ENCODE measurements at places on chromosomes 1 and 21.

GRCh38 chr1:25255706-25256577 lies 8.7 kb upstream of the RSRP1 start:
- ATAC-seq, result no peak

- no peak for ATAC-seq
Observed at GRCh38 chr1:63112155-63112900, 210.0 kb upstream of the FOXD3 start.

GRCh38 chr1:84387480-84388163 lies 10.7 kb upstream of the DNASE2B start:
- ATAC-seq, result no peak

GRCh38 chr1:65001231-65001792 lies 35.0 kb upstream of the JAK1 start:
- ATAC-seq, result peak; percentile 52

DNA sequence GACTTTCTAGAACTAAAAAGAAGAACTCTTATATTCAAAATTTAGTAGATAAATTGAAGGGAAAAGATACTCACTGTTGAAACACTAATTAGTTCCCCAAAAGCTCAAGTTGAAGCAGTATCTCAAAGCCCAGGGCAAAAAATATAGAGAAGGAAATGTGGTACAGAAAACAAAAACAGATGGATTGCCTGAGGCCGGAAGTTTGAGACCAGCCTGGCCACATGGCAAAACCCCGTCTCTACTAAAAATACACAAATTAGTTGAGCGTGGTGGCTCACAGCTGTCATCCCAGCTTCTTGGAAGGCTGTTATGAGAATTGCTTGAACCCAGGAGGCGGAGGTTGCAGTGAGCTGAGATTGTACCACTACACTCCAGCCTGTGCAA lies 36.0 kb downstream of the FAM177B start:
- no peak for ATAC-seq

DNA sequence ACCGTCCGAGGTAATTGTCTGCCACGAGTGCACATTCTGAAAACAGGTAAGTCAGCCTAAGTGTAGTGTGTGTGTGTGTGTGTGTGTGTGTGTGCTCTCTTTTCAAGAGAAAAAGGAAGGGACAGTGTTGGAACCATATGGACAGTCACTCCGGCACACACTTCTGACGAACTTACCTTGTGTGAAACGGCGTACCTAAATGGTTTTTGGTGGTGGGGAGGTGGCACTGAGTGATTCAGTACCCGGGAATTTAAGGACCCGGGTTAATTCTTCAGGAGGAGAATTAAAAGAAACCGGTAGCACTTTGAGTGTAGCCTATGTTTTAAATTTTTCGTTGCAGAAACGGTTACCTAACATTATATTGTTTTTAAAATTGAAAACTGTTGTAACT lies 286 bp downstream of the ODR4 start:
- ATAC-seq, result peak; percentile 4

DNA sequence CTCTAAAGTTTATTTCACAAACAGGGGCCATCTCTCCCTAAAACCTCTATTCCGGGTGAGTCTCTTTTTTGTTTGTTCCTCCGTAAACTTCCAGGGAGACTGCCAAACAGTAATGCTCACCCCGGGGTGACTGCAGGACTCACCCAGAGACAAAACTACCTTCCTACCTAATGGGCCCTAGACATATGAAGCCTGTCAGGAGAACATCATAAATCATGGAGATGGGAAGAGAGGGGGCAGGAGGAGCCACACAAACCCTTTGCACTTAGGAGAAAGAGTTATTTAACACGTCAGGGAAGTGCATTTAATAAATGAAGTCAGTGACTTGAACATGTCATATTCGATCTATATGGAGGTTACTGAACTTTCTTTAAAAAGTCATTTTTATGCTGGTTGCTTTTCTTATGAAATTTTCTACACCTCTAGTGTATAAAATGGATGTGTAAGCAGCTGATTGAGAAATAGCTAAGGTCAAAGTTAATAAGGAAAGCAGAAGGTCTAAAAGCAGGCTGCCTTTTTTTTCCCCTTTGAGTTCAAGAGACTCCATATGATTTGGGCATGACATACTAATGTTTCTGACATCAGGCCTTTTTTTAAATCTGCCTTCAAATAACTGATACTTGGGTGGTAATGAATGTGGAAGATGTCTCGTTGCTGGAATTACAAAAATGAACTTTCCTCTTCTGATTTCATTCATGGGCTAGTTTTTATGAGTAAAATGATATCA lies 286.9 kb upstream of the USP25 start:
- ATAC-seq, result no peak

DNA sequence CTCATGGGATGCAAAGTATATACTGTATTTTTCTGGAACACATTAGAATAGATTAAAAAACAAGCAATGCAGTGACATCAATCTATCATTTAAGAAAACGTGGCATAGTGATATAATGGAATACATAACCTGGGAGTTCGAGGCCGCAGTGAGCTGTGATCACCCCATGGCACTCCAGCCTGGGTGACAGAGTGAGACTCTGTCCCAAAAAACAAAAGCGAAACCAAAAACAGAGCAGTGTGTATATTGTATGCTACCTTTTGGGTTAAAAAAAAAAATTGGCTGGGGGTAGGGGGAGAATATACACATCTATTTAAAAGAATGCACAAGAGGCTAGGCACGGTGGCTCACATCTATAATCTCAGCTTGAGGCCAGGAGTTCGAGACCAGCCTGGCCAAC lies 13.5 kb downstream of the SLC2A1 start:
- ATAC-seq, result no peak

DNA sequence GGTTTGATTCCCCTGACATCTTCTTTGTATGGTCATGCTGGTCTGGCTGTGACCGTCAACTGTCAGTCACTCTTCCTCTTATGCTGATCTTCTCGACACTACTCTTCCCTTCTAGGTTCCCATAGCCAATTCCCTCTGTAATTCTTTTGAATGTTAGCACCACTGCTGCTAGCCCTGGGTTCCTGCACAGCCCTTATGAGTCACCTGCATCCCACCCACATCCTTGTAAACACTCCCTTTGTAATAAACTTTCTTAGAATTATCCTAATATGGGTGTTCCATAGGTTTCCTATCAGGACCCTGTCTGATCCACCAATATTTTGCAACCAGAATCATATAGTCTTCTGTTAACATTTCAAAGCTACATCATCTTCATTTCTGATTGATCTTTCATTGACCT lies 37.1 kb downstream of the JUN start:
- ATAC-seq, result no peak

DNA sequence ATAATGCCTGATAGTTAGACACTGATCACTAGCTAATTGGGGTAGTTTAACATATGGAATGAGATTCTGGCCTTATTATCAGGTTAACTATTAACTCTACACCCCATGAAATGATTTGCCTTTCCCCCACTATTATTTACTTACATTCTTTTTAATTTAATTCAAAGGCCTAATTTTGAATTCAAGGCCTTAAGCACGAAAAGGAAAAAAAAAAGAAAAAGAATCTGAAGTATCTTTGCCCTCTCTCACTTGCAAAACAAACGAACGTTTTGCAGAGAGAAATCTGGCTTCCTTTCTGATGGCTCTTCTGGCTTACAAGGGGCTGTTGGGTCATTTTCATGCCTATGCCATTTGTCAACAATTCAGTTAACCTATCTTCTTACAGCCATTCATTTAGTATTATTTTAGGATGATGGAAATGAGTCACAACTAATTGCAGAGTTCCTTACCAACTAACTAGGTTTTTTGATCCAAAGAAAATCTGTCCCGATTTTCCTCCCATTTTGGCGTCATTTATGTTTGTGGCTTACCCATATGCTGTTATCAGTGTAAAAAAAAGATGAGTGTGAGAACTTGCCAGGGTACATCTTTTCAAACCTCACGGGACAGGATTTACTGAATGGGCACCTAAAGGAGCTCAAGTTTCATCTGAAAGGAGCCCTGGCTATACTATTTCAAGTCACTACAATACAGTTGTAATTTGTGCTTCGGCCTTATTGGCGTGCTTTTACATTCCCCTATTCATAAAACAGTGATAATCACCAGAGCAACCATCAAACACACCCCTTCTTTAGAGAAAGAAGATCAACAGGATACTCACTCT lies 1.9 kb upstream of the ERRFI1 start:
- ATAC-seq, result peak; percentile 16

- ATAC-seq, result no peak
Observed at GRCh38 chr1:179910934-179911333, 28.8 kb downstream of the TOR1AIP1 start.

- no peak for ATAC-seq
Observed at GRCh38 chr21:43809346-43809799, 20.0 kb downstream of the RRP1 start.

- ATAC-seq, result no peak
Observed at GRCh38 chr1:49686107-49686506, 337.6 kb downstream of the AGBL4 start.

DNA sequence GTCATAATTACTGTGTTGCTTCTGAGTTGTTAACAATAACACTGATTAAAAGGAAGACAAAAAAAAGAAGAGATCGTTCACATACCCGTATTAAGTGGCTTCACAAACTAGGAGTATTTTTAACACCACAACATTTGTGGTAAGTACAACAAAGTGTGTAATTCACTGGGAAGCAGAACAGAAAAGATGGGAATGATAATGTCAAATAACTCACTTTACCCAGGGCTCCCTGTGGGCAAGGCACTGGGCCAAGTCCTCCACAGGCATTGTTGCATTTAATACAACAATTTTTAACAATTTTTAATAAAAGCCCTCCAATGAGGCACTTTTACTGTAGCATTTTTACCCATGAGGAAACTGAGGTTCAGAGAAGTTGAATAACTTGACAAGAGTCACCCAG lies 385.0 kb upstream of the ST6GALNAC5 start:
- ATAC-seq, result no peak

- ATAC-seq, result peak; percentile 70
Observed at GRCh38 chr1:21338573-21339355, 48.5 kb upstream of the ECE1 start.

DNA sequence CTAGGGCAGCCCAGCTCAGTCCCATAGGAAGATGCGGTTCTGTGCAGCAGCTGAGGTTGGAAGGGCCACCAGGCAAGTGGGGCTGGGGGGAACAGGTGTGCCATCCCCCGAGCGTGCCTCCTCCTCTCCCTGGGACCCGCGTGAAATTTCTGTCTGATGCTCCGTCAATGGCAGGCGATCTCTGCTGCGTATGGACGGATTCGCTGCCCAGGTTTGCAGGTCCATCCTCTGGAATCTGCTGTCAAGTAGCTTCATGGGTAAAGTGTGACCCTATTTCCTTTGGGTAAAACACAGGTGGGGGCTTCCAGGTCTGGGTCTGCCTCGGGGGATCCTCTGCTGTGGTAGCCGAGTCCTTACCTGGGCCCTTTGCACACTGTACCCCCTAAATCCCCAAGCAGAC lies 114.6 kb upstream of the ARHGEF16 start:
- no peak for ATAC-seq

GRCh38 chr1:242432491-242433095 lies 91.9 kb downstream of the PLD5 start:
- ATAC-seq, result no peak

DNA sequence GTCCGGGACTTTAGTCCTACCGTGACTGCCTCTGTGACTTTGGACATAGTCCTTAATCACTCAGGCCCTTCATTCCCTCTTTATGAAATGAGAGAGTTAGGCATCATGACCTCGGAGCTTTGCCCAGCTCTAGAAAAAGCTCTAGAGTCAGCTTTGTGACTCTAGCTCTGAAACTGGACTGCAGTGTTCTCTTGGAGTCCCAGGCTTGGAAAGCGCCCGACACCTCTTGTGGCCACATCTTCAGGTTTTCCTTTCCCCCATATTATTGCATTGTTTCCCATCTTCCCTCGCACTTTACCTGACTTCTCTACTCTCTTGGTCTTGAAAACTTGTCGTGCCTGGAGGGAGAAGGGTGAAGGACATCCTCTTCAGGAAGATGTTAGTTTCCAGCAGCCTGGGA lies 12.5 kb upstream of the AMIGO1 start:
- ATAC-seq, result no peak

DNA sequence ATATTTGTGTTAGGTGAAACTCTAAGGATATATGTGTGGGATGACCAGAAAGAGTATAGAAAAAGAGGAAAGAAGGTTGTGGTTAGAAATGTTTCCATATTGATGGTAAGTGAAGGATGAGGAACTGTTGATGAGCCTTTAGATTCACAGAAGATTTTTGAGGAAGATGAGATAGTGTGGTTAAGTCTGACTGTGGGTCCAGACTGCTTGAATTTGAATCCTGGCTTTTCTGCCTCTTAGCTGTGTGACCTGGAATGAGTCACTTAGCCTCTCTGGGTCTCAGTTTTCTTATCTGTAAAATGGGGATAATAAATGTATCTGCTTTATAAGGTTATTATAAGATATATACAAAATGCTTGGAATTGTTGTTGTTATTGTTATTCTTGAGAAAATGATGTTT lies 27.5 kb downstream of the RGL1 start:
- ATAC-seq, result no peak

GRCh38 chr21:34795548-34796180 lies 126.9 kb downstream of the CLIC6 start:
- ATAC-seq, result peak; percentile 47
